NCI-H187 treated with DMSO at 0.1 percent for 48 hours (cell line): ENCODE measurements at places on chromosomes 13 and 19.

GRCh38 chr19:27738569-27739193, 1474.3 kb downstream of the UQCRFS1 start:
- DNase-seq = no peak

DNA sequence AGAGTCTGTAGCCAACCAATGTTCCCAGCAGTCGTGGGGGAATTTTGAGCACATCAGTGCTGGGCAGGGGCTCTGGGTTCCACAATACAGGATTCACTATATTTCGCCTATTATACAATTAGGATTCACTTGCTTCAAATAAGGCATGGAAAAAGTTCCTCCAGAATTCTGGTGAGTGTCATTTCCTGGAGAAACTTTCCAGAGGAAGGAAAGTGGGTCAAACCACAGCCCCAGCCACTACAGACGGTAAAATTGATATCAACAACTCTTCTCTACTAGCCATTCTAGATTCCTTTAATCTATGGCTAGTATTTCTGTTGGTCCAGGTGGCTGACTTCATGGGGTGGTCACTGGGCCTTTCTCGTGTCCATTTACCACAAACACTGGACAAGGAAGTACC, 10.5 kb downstream of the MYCBP2 start:
- no peak for DNase-seq

DNA sequence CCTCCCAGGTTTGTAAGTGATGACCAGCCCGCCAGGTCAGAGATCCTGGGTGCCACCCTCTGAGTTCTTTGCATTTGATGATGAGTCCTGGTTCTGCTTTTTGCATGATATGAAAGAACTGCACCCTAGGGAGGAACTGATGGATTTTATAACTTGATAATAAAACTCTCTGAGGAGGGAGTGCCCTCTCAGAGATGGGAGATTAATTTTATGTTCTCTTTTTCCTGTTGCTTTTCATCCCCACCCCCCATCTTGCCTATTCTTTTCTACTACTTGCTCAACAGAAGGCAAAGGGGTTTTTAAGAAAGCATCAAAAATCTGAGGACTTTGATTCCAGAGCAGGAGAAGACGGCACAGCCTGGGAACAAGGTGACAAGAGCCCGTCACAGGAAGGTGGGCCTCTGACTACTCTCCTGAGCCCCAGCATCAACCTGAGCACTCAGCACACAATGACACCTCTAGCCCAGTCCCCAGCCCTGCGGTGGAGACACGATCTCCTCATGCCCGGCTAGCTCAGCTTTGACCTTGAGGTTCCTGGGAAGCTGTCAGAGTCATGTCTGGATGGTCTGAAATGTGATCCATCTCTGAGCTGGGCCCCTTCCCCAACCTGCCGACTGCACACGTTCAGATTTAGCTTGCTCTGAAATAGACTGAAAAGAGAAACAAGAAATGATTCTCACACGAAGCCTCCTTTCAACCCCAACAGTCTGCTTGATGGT, 69.1 kb downstream of the SIAH3 start:
- DNase-seq = no peak

DNA sequence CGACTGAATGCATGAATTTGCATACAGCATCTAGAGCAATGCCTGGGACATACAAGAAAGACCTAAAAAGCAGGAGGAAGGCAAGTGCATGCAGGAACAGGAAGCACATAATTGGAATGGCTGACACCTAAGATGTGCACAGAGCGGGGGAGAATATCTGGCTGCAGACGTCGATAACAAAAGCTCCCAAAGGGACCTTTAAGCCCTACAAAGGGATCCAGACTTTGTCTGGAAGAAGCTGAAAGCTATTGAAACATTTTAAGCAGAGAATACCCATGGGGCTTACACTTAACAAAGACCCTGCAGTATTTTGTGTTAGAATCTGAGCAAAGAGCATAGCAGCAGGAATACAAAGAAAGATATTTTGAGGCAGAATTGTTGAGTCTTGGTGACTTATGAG, 107.4 kb upstream of the CLDN10 start:
- no peak for DNase-seq

GRCh38 chr19:55315956-55316525, 9.1 kb downstream of the TMEM150B start:
- DNase-seq = no peak

DNA sequence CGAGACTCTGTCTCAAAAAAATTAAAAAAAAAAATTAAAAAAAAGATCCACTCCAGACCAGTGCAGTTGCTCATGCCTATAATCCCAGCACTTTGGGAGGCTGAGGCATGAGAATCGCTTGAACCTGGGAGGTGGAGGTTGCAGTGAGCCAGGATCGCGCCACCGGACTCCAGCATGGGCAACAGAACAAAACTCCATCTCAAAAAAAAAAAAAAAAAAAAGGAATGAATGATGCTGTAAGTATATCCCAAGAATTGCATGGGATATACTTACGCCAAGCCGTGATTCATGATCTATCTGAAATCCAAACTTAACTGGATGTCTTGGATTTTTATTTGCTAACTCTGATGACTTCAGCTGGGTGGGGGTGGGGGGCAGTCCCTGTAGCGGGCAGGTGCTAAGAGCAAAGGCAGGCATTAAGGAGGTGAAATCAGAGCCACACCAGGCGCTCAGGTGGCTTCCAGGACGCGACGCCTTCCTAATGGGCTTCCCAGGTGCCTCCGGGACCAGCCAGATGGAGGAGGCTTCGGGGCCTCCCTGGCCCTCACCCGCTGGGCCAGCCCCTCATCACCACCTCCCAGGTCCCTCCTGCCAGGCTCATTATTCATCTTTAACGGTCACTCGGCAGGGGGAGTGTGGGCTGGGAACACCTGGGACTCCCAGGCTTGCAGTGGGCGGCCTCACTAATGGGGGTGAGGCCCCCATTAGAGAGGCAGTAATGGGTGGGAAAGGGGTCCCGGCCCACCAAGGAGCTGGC, 11.4 kb upstream of the FUT5 start:
- DNase-seq = no peak

- DNase-seq = no peak
These were observed 74.0 kb upstream of the POMP start for GRCh38 chr13:28584873-28585381.

DNA sequence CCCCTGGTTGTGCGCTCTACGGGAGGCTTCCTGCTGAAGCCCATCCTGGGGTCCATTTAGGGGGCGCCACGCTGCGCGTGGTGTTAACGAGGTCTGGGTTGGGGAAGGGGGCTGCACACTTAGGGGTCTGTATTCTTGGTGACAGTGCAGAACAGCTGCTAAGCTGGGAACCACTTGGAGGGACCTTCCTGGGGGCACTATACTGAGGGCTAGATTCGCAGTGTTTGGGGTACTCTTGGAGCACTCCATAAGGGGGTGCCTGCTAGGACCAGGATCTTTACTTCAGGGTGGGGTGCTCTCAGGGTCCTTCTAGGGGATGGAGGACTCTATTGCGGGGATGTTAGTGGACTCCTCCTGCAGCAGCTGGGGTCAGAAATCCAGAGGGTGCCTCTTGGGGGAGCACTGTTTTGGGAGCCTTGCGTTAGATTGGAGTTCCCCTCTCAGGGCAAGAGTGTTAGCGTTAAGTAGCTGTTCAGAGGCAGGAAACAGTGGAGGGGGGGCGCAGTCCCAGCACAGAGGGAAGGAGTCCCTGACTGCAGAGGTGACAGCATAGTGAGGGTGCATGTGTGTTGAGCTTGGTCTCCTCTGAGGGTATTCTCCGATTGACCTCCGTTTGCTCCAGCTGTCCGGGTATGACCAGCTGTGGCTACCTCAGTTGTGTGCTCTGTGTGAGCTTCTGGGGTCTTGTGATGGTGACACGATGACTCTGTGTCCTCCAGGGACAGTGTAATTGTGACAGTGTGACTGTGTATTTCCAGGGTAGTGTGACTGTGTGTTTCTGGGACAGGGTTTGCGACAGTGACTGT, 1.1 kb downstream of the PDE4A start:
- no peak for DNase-seq

DNA sequence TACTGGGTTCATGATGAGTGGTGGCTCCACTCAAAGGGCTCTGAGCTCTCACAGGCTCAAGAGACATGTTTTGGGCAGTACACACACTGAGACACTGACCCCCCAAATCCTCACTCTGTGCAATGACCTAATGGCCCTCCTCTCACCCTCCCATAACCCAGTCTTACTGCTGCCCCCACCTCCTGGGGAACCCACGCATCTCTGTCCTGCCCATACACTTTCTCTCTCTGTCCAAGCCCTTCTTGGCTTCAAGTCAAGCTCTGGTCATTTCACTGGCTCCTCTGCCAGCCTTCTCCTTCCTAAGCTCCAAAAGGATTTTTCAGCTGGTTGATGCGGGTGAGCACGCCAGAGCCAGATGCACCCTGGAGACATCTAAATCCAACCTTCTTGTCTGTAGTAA, 187.9 kb upstream of the TSHZ3 start:
- DNase-seq = no peak

DNA sequence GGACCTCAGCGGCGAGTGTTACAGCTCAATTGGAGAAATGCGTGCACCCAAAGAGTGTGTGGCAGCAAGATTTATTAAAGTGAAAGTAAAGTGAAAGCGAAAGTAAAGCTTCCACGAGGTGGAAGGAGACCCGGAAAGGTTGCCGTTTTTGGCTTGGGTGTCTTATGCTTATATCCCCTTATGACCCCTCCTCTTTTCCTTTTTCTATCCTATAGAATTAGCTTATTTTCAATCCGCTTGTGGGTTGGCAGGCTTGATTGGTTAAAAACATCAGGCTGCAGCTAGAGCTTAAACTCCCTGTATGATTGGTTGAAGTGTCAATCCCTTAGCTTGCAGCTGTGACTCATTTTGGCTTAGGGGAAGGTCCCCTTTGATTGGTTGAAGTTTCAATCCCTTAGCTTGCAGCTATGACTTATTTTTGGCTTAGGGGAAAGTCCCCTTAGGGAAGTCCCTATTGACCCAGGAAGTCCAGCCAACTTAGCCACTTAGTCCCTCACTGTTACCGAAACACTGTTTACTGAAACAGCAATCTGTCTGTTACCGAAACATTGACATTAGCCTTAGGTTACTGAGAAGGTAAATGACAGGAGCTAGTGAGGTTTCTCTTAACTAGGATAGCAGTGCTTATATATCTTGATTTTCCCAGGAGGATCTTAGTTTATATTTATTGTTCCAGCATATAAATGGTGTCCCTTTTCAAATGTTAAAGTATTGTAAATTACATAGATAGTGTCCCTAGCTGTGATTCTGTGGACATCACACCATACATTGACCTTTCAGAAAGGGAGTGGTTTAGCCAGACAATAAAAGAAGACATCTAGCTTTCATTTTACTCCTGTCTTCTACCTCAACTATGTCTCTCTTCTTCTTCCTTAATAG, 575.8 kb downstream of the DACH1 start:
- no peak for DNase-seq

- no peak for DNase-seq
These were observed 20.5 kb upstream of the C1QTNF9 start for GRCh38 chr13:24288870-24289269.

GRCh38 chr19:55640577-55641425, at the start of gene ZNF580:
Gene ZNF580 (plus strand): TSS chr19:55641002. CDS start chr19:55642509, 1,507 bp downstream.
- no peak for DNase-seq

DNA sequence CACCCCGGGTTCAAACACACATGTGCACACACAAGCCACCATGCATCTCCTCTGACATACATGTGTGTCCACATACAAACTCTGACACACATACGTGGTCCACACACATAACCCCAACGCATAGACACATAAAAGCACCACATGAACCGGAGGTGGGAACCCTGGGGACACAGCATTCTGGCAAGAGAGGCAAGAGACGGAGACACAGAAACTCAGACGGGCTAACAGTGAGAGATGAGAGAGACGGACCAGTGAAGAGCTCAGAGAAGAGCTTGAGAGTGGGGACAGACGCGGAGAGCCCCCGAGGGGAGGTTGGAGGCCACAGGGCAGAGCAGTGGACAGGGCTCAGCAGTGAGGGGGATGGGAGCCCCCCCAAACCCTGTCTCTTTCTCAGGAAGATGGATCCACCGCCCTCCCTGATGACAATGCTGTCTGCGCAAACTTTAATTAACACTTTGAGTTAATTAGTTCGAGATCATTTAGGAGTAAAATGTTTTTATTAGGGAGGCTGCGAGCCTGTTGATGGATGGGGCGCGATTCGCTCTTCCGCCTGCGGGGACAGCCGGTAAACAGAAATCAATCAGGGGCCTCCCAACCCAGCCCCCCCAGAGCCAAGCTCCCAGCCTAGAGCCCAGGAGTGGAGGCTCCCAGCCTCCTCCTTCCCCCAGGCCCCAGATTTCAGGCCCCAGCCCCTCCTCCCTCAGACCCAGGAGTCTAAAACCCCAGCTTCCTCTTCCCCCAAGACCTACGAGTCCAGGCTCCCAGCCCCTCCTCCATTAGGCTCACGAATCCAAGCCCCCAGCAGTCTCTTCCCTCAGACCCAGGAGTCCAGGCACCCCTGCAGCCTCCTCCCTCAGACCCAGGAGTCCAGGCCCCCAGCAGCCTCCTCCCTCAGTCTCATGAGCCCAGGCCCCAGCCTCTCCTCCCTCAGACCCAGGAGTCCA, 9.5 kb upstream of the ERFL start:
- DNase-seq = no peak

- DNase-seq = no peak
These were observed 27.6 kb downstream of the SKA3 start for GRCh38 chr13:21148557-21149258.

DNA sequence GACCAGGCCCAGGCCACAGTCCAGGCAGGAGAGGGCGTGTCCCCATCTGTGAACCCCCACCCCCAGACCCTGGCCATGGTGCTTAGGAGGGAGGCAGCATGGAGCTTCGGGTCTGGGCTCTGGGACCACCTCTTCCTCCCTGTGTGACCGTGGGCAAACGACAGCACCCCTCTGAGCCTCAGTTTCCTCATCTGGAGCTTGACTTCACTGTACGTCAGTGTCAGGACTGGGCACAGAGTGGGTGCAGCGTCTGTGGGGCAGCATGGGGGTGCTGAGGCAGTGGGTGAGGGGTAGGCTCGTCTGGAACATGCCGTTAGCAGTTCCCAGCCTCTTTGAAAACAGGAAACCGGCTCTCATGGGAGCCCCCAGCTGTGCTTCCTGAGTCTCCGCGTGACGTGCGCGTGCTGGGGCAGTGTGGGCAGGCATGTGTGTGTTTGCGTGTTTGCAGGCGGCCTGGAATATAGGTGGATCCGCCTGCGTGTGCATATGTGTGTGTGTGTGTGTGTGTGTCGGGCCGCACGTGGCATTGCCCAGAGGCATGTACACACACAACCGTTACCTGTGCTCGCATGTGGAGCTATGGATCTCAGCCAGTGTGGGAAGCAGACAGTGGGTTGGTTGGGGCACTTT, 15.8 kb downstream of the ARRDC2 start:
- DNase-seq = no peak

GRCh38 chr19:49398931-49399330, 10.9 kb downstream of the KASH5 start:
- no peak for DNase-seq
